ENCODE measurements at places on chromosomes 6 and 20. TPM values are rescaled to one million over a fixed set of nuclear protein-coding genes. Genes with fewer than 3 reads are reported as not detected.

The PLEKHG1 gene
- total RNA-seq = 2.9 TPM

The LY6G6D gene
- not detected for total RNA-seq

The EDN1 gene
- 2.6 TPM for total RNA-seq

The GRM4 gene
- not detected for total RNA-seq

The RSPH9 gene
- total RNA-seq = not detected

The BTN1A1 gene
- not detected for total RNA-seq

The TMEM170B gene
- 0.98 TPM for total RNA-seq

The GRM1 gene
- total RNA-seq = not detected

The EYA4 gene
- 0.81 TPM for total RNA-seq
